ENCODE measurements at places on chromosomes 7 and 10.

DNA sequence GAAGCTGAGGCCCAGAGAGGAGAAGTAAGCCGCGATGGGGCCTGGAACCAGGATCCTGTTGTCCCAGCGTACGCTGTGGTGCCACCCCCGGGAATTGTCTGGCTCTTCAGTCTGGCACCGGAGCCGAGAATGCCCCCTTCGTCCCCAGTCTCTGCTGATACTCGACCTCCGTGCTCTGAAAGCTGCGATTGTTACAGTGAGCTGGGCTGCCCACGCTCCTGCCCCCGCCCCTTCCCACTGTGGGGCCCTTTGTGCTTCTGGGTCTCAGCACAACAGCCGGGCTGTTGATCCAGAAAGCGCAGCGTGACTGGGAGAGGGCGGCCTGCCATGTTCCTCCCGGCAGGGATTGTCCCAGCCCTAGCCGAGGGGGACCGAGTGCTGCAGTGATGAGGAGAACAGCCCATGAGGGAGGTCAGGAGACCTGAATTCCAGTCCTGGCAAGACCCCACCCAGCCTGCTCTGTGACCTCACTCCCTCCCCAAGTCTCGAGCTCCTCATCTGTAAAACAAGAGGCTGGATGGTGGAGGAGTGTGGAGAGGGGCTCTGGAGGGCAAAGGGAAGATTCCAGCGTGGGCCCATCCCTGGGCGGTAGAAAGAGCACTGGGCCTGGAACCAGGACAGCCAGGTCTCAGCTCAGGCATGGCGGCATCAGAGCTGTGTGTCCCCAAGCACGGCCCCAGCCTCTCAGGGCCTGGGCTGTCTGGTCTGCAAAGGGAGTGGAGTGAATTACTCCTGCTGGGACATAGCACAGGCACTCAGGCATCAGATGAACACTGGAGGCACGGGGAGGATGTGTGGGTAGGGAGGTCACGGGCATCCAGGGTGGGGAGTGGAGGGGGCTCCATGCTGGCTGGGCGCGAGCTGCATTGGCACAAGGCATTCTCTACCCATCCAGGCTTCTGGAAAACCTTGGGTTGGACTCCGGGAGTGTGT is 43.6 kb downstream of the TSPAN15 start:
- DNase-seq, result no peak

GRCh38 chr7:80324032-80324431 is 187.8 kb downstream of the GNAT3 start:
- DNase-seq, result no peak

- DNase-seq, result no peak
Observed at GRCh38 chr10:12036073-12036655, 6.4 kb downstream of the UPF2 start.

GRCh38 chr10:37885850-37886249 is 28.4 kb upstream of the ZNF248 start:
- DNase-seq, result no peak

- no peak for DNase-seq
Observed at GRCh38 chr7:141366091-141366621, 185.1 kb upstream of the AGK start.

DNA sequence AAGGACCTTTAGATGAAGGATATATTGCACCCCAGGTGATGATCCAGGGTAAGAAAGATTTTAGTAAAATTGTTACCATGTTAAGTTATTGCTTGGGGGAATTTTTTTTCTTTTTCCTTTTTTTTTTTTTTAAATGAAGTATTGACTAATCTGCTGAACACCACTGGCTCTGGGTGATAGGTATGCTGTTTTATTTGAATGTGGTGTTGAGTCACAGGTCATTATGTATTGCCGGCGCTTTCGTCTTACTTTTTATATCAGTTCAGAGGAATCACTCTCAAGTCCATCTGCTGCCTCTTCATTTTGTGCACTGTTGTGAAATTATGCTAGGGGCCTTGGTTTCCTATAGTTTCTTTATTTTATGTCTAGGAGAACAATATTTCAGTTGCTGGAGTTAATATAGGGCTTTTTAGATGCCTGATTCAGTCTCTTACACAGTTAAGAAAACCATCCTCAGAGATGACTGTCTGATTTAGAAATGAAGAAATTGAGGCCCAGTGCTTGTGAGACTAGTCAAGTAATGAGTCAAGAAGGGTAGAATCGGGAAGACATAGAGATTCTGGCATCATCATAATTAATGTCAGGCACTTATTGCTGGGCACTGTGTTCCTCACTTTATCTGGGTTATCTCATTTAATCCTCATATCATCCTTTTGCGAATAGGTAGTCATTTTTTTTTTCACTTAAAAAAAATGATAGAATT is 38.7 kb downstream of the NRF1 start:
- DNase-seq, result no peak

DNA sequence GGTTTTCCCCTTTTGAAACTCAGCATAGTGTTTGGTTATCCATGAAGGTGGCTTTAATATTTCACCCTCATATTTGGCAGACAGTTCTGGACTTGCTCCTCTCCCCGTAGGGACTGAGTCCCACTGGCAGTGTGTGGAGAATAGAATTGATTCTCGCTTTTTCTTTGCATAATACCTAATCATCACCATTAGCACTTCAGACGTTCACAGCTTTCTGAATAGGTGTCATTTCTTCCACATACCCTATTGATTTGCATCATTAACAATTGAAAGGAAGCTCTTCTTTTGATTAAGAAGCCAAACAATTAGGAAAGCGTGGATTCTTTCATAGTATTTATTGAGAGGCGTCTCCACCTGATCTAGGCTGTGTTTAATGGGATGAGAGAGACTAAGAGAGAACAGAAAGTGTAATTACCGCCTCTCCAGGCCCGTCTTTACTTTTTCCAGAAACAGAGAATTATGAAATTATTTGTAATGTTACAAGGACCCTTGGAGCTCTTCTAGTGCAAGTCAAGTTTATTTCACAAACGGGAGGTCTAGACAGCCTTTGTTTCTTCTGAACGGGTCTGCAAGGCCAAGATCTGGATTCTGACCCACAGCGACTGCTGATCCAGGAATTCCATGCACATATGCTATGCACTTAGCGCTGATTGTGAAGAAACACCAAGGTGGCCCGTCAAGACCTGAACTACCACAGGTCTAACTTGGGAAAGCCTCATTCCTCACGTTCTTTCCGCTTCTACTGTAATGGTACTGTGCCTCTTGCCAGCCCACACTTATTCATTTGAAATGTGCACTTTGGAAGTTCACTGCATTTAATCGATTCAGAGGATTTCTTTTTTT is 249.9 kb upstream of the C7orf33 start:
- no peak for DNase-seq

DNA sequence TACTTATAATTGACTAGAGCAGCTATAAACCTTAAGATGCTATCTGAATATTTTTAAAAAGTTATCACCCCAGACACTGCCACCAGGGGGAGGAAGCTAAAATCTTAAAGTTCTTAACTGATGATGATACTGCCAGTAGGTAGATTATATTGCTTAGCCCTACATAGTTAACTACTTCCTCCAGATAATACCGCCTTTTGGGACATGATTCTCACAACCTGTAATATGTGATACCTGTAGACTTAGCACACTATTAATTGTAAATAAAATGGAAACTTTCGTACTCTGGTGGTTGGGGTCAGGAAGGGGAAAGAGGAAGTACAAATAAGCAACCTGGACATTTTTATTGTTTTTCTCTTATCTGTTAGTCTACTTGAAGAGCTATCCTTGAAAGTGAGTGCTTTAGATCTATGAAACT is 268.9 kb downstream of the ADK start:
- DNase-seq, result no peak

GRCh38 chr7:98291717-98292116 is 10.2 kb downstream of the BRI3 start:
- no peak for DNase-seq

DNA sequence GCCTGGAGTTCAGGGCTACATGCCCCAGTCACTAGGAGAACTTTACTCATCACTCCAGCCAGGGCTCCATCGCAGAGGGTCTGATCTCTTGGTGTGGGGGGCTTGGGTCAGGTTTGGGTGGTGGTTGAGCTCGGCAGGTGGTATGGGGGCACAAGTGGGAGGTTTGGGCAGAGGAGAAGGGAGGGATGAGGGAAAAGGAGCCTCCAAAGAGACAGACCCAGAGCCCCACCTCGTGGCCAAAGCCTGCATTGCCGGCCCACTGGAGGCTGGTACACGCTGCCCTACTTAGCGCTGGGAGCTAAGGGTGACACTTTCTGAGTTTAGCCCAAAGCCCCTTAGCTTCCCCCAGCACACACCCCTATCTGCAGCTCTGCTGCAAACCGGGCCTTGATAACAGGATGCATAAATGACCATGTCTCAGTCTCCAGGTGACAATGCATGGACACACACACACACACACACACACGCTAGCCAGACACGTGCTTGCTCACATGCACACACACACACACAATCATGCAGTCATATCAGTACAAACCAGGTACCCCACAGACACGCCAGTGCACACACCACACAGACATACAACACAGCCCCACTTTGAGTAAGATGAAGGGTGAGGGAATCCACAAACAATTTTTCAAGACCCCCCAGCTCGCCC is 14.7 kb downstream of the LZTS2 start:
- peak; percentile 58 for DNase-seq

DNA sequence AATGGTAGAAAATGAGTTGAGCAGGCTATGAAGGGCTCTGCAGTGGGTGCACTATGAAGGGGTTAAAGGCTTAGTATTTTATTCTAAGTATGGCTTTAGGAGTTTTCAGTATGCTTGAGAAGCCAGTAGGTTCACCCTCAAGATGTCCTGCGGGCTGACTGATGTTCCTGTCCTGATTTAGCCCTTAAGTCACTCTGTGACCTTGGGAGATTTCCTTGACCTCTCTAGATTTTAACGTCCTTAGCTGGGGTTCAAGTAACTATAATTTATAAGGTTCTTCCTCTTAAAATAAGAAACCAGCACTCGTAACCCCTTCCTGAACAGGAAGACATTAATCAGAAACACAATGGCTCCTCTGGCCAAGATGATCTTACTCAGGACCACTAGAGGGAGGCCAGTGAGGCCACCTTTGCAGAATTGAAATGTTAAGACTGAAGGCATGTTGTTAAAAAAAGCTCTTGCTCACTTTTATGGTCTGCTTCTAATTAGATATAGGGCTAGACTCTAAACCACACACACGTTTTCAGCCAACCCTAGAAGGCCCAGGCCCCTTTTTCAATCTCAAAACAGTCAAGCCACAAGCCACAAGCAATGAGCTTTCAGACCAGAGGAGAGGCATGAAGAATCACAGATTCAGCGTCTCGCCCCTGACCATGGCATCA is 41.9 kb downstream of the CDK1 start:
- no peak for DNase-seq

GRCh38 chr7:32453341-32454011 is 36.7 kb downstream of the LSM5 start:
- DNase-seq, result no peak

GRCh38 chr7:122887198-122887597 is 938 bp upstream of the CADPS2 start:
- no peak for DNase-seq

GRCh38 chr7:42186151-42186550 is 50.9 kb downstream of the GLI3 start:
- no peak for DNase-seq

DNA sequence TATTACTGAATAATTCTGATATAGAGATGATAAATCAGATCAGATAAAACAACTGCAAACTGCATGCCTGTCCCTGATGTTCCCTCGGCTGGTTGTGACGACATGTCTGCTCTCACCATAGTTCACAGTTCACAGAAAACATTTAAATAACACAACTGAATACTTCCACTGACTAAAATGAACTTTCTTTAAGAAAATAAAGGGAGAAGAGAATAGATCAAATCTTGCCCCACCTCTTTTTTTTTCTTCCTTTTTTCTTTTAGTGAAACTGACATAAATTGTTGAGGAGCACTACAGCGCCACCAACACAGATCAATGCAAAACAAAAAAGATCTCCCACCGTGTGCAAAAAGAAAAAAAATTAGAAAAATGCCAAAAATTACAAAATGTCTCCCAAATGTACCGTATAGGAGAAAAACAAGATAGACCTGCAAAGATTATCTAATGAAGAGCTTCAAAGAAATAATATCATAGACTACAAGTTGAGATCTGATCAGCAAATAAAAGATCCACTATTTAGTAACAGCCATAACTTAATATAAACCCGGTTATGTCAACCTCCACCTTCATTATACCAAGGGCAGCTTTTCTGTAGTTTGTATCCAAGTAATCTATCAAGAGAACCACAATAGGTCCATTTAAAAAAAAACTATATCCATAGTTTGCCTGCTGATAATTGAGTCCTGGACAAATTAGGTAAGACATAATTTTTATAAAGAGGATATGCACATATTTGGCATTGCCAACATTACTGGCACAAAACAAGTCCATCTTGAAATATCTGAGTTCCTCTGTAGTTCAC is 30.7 kb upstream of the EPC1 start:
- no peak for DNase-seq

DNA sequence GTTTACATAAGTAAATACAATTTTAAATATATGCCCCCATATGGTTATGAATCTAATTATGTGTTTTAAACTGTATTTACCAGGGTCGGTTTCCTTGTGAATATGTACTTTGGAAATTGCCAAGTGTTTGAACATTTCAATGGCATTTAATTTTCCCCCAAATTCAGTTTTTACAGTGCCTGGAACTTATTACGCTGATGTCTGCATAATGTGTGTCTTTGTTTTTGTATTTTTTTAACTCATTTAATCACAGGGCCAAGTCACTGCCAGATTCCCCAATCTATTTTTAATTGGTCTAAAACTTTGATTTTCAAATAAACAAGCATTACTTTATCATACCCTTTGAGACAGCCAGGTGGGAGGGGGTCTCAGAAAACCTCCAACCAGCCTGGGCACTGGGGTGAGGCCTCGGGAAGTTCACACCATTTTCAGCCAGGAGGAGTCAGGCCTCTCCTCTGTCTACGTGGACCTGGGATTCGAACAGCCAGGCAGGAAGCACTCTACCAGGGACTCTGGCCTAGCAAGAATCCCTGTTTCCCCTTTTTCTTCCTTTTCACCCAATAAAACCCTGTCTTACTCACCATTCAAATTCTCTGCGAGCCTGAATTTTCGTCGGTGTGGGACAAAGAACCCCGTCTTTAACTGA is 151.5 kb upstream of the COL1A2 start:
- DNase-seq, result no peak

DNA sequence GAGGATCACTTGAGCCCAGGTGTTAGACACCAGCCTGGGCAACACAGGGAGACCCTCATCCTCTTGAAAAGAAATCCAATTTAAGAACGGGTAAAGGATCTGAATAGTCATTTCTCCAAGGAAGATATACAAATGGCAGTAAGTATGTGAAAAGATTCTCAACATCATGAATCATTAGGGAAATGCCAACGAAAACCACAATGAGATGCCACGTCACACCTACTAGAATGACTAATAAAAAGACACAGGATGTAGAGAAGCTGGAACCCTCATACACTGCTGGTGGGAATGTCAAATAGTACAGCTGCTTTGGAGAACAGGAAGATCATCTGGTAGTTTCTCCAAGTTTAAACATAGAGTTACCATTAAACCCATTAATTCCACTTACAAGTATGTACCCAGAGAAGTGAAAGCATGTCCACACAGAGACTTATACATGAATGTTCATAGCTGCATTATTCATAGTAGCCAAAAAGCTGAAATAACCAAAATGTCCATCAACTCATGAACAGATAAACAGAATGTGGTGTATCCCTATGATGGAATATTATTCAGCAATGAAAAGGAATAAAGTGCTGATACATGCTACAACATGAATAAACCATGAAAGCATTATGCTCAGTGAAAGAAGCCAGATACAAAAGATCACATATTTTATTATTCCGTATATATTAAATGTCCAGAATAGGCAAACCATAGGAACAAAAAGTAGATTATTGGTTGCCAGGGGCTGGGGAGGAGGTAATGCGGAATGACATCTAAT is 13.1 kb upstream of the ZMIZ2 start:
- no peak for DNase-seq

- no peak for DNase-seq
Observed at GRCh38 chr7:158237672-158238335, 349.8 kb downstream of the PTPRN2 start.
